ENCODE measurements at places on chromosomes 3 and 15.

- DNase-seq: no peak
Observed at GRCh38 chr15:39388118-39388517, 192.8 kb upstream of the THBS1 start.

- no peak for DNase-seq
Observed at GRCh38 chr3:150599611-150600297, 3.4 kb upstream of the SELENOT start.

GRCh38 chr15:64800476-64800875, 25.0 kb downstream of the PIF1 start:
- no peak for DNase-seq

GRCh38 chr15:55741833-55742497, 987 bp downstream of the PRTG start:
- DNase-seq: peak; percentile 36

- DNase-seq: no peak
Observed at GRCh38 chr3:23819599-23820360, 14.0 kb downstream of the UBE2E1 start.

- DNase-seq: peak; percentile 74
Observed at GRCh38 chr3:189276444-189277219, 104.9 kb downstream of the TPRG1 start.

DNA sequence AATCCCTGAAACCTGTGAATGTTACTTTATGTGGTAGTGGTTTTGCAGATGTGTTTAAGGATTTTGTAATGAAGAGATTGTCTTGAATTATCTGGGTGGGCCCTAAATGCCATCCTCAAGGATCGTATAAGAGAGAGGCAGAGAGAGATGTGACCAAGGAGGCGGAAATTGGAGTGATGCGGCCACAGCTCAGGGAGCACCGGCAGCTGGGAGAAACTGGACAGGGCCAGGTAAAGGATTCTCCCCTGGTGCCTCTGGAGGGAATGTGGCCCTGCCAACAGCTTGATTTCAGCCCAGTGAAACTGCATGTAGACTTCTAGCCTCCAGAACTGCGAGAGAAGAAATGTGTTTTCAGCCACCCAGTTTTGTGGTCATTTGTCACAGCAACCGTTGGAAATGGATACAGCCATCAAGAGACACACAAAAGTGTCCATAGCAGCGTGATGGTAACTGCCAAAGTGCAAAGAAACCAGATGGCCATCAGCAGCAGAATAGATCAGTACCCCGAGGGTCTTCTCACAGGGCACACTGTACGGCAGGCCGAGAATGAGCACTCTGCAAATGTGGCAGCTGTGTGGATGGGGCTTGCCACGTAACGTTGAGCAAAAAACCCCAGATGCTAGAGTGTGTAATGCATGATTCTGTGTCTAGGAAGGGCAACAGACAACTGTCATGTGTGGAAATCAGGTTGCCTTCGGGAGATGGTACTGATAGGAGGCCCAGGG, 12.2 kb downstream of the APBA2 start:
- no peak for DNase-seq

Measured in femur (tissue), 1 donor.